ENCODE measurements at places on chromosomes 5 and 9. TPM values are rescaled to one million over a fixed set of nuclear protein-coding genes. Genes with fewer than 3 reads are reported as not detected.

DNA sequence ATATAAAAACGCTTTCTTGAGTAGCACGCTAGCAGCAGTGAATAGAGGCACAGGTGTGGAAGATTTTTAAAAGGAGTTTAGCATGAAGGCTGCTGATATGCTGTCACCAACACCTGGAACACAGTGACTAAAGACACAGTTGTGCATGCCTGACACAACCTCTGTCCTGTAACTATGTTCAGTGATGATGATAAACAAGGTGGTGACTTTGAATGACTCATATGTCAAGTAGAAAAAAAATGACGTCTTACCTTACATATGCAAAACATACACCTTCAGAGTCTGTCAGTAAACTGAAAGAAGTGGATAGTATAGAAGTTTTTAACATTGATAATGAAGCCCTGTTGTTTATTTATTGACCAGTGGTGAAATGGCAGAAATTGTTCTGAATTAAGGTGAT is 66.2 kb upstream of the ADCY2 start:
- no peaks in the 10 kb centered on the region for H3K36me3 ChIP-seq
- no peaks in the 10 kb centered on the region for H3K4me1 ChIP-seq
- H3K27ac ChIP-seq: no peak overlapping the region
- H3K4me3 ChIP-seq: no peak overlapping the region
- H3K27me3 ChIP-seq: peaks cover under 1% of the 10 kb centered on the region

DNA sequence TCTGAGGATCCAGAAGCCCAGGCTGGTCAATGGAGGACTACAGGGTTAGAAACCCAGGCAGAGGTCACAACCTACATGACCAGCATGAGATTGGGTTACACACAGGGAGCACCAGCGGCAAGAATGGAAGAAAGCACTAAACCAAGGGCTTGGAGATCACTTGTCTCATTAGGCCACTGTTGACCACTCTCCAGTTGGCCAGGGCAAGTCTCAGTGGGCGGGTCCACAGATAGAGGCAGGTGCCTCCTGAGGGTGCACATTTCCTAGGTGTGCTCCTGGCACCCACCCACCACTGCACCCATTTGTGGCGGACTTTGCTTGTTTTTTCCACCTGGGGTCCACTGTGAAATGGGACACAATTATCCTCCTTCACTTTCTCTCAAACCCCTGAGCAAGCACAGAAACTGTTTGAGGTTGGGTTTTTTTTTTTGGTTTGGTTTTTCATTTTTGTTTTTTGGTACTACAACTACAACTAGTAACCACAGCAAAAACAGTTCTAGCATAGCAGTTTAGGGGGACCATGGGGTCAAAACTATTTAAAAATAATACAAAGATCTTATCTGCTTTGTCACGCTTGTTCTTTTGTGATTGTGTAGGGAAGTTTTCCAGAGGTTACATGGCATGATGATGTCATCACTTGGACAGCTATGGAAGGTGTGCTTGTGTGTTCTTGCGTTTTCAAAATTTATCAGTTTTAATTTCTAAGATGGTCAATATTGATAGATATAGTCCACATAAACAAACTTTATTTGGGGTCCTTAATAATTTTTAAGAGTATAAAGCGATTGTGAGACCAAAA is 6.1 kb downstream of the NPR2 start:
- peaks cover 25% of the 10 kb centered on the region for H3K4me1 ChIP-seq
- no peak overlapping the region for H3K27ac ChIP-seq
- no peaks in the 10 kb centered on the region for H3K27me3 ChIP-seq
- no peak for DNase-seq
- H3K4me3 ChIP-seq: no peak overlapping the region
- peaks cover 20% of the 10 kb centered on the region for H3K36me3 ChIP-seq

GRCh38 chr5:112848116-112848811 is 12.8 kb upstream of the SRP19 start:
- H3K36me3 ChIP-seq: no peaks in the 10 kb centered on the region
- peak; percentile 17 for DNase-seq
- H3K27ac ChIP-seq: peak overlapping the region; percentile 81
- peaks cover 4% of the 10 kb centered on the region for H3K4me1 ChIP-seq
- H3K4me3 ChIP-seq: no peak overlapping the region

DNA sequence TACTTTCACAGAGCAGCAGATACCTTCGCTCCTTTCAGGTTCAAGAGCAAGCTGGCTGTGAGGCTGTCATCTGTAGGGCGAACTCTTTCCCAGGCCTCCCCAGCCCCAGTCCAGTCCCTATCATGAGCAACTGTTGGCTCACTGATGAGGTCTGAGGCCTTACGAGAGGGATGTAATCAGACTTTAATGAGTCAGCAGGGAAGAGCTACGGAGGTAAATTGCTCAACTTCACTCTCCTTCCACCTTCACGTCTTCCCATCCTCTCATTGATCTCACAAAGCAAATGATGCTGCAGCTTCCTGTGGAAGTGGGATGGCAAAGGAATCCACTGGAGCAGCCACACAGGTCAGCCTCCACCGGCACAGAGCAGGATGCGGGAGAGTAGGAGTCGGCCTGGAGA is 130.7 kb upstream of the TBCA start:
- H3K36me3 ChIP-seq: no peaks in the 10 kb centered on the region
- H3K4me1 ChIP-seq: no peaks in the 10 kb centered on the region
- no peak overlapping the region for H3K4me3 ChIP-seq
- H3K27me3 ChIP-seq: peaks cover 7% of the 10 kb centered on the region
- no peak for DNase-seq

GRCh38 chr9:81370650-81371049 is 318.7 kb downstream of the TLE1 start:
- no peaks in the 10 kb centered on the region for H3K27me3 ChIP-seq
- no peaks in the 10 kb centered on the region for H3K4me1 ChIP-seq
- no peaks in the 10 kb centered on the region for H3K36me3 ChIP-seq

Gene SLC6A3
- total RNA-seq: not detected

All from activated CD4-positive, alpha-beta T cell treated with anti-CD3 and anti-CD28 coated beads for 36 hours (primary cell).